ENCODE measurements at places on chromosomes 16 and 17.

DNA sequence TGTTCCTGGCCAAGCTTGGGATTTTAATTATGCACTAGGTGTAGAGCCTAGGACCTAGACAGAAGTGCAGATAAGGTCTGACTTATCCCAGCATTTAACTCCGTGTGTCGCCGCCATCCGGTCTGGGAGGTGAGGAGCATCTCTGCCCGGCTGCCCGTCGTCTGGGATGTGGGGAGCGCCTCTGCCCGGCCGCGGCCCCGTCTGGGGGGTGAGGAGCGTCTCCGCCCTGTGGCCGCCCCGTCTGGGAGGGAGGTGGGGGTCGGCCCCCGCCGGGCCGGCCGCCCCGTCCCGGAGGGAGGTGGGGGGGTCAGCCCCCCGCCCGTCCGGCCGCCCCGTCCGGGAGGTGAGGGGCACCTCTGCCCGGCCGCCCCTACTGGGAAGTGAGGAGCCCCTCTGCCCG, 7.1 kb upstream of the B4GALNT2 start:
- DNase-seq, result no peak

DNA sequence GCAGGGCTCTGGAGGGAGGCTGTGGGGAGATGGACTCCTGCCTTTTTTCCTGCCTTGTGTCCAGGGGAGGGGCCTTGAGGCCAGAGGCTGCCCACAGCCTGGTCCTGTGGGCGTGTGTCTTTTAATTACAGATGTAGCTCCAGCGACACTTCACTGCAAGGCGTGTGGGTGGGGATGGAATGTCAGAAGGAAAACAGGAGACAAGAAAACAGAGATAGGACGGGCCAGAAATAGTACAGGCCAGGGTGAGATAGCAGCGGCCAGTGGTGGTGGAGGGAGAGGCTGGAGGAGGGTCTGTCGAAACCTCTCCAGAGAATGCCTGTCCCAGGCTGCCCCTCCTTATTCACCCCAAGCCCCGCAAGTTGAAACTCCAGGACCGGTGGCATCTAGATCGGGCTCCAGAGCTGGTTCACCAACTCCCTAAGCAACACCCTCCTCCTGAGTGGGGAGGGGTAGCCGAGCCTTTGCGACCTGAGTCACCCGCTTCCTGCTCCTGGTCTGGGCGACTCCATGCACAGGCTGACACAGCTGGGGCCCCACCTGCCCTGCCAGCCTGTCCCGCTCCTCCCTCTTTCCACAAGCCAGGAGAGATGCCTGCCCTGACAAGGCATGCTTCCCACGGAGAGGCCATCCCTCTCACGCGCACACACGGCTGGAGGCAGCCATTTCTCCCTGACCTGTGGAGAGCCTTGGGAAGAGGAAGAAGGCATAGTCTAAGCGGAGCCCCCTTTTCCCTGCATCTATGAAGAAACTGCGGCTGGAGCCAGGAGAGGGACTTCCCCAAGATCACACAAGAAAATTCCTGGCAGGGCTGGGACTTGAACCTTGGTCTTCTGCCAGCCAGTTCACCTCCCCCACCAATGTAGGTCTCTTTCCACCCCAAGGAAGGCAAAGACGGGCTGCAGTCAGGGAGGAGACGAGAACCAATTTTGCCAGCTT, 6.6 kb upstream of the JUP start:
- DNase-seq, result no peak

DNA sequence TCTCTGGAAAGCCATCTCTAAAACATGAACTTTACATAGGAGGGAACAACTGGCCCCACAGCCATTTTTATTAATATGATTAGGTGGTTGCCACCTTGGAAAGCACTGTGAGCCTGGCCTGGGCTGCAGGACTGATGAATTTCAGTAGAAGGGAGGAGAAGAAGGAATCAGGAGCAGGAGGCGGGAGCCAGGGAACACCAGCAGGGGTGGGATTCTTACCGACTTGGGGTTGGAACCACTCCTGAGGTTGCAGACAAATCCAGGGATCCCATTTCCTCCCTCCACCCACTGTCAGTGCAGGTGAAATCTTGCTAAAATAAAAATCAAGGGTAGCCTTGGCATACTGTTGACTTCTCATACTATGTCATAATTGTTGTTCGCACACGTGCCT, 16.9 kb upstream of the MAP3K14 start:
- DNase-seq, result no peak

- peak; percentile 39 for DNase-seq
Measured at GRCh38 chr16:57185446-57185944, 344 bp downstream of the PSME3IP1 start.

DNA sequence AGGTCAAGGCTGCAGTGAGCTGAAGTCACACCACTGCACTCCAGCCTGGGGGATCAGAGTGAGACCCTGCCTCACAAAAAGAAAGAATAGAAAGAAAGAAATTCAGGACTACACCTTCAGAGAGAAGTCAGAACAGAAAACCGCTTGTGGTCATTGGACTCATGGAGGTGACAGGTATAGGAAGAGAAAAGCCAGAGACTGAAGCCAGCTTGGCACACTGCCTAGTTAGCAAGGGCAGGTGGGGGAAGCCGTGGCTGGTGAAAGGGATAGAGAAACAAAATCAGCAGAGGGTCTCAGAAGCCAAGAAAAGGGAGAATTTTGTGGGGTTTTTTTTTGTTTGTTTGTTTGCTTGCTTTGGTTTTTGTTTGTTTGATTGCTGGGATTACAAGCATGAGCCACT, 32.9 kb upstream of the SKAP1 start:
- DNase-seq, result no peak

- DNase-seq, result no peak
Measured at GRCh38 chr16:85550953-85551924, 61.9 kb upstream of the GSE1 start.

DNA sequence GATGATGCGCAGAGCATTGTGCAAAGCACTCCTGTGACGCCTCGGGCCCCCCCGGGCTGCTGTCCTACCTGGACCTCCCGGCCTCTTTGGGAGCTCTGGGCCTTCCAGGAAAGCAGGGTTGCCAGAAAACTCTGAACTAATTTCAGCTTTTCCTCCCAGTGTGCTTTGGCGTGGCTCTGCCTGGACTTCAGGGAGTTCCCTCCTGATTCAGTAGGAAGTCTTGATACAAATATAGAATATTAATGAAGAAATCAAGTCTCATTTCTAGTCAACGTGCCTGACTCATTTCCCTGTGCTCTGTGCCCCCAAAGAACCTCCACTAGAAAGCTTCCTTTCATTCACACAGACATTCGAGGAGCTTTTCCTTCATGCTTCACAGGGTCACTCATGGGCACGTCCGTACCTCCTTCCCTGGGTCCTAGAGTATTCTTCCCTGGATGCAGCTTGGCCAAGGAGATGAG, 84.0 kb upstream of the NOL11 start:
- peak; percentile 41 for DNase-seq

Data from foreskin melanocyte (primary cell).